Stimulated activated CD8-positive, alpha-beta memory T cell treated with anti-CD3 and anti-CD28 coated beads, Interleukin-2, amount 100 ng/mL, for 1 hour (primary cell): ENCODE measurements at places on chromosomes 4 and X.

DNA sequence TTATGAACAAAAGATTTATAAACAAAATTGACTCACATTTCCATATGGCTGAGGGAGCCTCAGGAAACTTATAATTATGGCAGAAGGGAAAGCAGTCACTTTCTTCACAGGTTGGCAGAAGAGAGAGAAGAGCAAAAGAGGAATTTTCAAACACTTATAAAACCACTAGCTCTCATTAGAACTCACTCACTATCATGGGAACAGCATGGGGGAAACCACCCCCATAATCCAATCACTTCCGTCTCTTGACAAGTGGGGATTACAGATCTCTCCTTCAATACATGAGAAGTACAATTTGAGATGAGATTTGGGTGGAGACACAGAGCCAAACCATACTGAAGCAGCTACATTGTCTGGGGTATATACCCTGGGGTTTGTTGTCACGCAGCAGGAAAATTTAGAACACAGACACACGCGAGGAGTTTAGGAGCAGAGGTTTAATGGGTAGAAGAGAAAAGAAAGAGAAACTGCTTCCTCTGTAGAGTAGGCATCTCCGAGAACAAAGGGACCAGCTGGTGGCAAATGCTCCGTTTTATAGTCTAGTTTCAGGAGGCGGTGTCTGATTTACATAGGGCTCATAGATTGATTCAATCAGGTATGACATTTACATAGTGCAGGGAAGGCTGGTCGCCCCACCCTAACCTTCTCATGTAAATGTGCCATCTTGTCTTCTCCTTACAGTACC lies 2277.7 kb upstream of the AGA start:
- no peak for DNase-seq

- no peak for DNase-seq
These were observed 121.3 kb downstream of the EGF start for GRCh38 chr4:110034026-110034393.

- DNase-seq, result no peak
These were observed 22.4 kb downstream of the RS1 start for GRCh38 chrX:18649498-18649951.

DNA sequence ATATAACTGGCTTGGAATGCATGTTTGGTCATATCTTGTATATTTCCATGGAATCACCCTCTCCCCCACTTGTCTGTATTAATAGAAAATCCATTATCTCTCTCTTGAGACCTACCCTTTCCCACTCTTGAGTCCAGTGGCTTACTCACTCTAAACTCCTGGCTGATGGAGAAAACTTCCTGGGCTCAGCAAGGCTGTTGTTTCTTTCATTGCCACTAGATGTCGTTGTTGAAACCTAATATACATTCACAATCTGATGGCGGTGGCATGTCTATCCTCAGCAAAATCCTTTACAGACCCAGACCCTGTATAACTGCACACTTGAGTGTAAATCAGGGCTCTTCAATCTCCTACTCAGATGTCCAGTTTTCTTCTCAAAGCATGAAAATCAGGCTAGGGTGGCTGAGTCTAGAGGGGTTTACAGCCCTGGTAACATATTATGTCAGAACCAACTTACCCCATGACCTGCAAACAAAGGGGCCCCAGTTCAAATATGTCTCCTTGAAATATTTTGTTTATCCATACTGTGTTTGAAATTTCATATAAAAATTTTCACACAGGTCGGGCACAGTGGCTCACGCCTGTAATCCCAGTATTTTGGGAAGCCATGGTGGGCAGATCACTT lies 70.0 kb upstream of the FAM241A start:
- no peak for DNase-seq
